ENCODE measurements at places on chromosomes 4 and X. TPM values are rescaled to one million over a fixed set of nuclear protein-coding genes. Genes with fewer than 3 reads are reported as not detected.
A peak's percentile ranks its signal among the peaks of the same experiment; 100 is the strongest.

Gene TEX13D
- total RNA-seq = not detected

DNA sequence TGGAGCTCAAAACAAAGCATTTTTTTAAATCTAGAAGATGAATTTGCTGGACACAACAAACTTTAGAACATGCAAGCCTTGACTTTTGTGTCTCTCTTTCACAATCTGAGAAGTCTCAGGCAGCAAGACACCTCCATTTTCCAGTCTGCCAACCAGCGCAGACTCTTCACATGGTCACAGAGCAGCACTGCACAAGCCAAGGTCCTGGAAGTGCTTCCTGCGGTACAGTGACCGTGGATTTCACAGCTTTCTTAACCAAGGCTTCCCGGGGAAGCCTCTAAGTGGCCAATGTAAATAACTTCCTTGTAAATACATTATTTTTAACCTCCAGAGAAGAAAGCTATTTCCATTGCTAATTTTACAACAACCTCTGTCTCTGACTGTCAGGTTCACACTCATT is 31.2 kb downstream of the ZNF827 start:
- peak; percentile 68 for DNase-seq

Gene AFP
- not detected for total RNA-seq

DNA sequence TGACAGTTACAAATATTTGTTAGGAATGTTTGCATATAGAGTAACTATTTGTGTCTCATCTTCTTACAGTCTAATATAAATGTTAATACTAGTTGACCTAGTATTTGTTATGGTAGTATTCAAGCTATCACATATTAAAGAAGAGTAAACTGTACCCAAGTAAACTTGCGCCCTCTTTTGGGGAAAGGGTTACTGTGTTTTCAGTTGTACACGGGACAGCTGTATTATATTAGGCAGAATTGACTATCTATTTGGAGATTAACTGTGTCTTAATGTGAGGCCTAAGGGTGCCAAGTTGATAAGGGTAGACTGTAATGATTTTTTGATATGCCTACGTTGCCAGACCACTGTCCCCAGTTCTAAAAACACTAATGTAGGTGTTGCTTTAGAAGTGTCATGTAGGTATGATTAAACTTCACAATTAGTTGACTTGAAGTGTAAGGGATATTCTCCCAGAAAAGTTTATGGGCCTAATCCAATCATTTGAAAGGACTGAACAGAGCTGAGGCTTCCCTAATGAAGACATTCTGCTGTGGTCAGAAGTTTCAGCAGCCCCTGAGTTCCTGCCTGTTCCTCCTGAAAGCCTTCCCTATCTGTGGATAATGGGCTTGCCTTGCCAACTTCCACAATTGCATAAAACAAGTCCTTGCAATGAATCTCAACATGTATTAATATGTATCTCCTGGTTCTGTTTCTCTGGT is 172.8 kb upstream of the CXCL13 start:
- no peak for DNase-seq

- no peak for DNase-seq
These were observed 63.1 kb downstream of the DIPK2B start for GRCh38 chrX:45137531-45137930.

GRCh38 chrX:14039344-14039743 is 9.7 kb upstream of the GEMIN8 start:
- DNase-seq = peak; percentile 64

- DNase-seq = peak; percentile 11
These were observed 6.5 kb upstream of the USP46 start for GRCh38 chr4:52665592-52665991.

DNA sequence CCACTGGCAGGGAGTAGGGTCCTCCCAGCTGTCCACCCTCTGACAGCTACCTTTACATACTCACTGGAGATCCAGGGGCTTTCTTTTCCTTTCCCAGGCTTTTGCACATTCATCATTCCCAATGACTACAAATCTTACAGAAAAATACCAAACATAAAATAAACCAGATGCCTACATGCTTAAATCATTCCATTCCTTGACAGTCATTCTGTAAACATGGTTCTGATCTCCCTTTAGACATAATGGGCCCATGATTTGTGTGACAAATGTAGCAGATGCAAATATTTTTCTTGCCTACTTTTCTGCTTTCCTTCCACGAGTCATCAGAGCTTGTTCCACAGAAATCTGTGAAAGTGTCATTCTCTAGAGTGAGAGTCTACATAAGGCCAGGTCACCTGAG is 207.0 kb downstream of the IDS start:
- no peak for DNase-seq

GRCh38 chrX:145654486-145654885 is 163.1 kb upstream of the SLITRK2 start:
- DNase-seq = no peak

Gene PLS3
- total RNA-seq = 88.5 TPM

DNA sequence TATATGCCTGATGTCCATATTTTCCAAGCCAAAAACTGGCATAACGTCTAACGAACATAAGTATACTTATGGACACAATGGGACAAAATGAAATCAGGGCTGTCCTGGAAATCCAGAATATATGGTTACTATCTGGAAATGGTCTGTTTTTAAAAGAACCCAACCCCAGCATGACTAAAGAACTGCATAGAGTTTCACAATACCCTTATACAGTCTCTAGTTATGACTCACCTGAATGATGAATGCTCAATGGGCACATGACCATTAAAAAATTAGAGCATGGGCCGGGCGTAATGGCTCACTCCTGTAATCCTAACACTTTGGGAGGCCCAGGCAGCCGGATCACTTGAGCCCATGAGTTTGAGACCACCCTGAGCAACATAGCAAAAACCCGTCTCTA is 31.8 kb downstream of the AMMECR1 start:
- DNase-seq = no peak

All from G401 (cell line).